Left hindlimb (tissue), 1 donor: ENCODE measurements at places on chromosomes 11 and 22.

DNA sequence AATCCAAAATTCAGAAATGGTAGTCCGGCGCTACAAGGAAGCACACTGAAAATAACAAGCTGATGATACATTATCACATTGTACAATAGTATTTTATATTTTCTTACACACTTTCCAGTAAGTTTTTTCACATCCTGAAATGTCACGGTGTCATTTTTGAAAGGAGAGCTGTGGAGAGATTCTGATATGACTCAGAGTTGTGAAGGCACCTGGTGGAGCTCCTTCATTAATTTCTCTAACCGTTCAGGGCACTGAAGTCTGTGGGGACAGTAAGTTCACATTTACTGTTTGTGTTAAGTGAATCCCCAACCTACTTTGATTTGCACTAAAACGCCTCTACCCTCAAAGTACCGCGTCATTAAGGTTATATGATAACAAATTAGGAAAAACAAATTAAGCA is 13.3 kb downstream of the LDHAL6A start:
- no peak for DNase-seq

GRCh38 chr11:2357246-2357645 is 19.9 kb upstream of the CD81 start:
- no peak for DNase-seq

GRCh38 chr11:7222619-7223018 is 29.1 kb upstream of the SYT9 start:
- no peak for DNase-seq

GRCh38 chr11:21262992-21263391 is 593.6 kb downstream of the NELL1 start:
- DNase-seq, result no peak

GRCh38 chr11:126547691-126548090 is 192.2 kb downstream of the ST3GAL4 start:
- no peak for DNase-seq

DNA sequence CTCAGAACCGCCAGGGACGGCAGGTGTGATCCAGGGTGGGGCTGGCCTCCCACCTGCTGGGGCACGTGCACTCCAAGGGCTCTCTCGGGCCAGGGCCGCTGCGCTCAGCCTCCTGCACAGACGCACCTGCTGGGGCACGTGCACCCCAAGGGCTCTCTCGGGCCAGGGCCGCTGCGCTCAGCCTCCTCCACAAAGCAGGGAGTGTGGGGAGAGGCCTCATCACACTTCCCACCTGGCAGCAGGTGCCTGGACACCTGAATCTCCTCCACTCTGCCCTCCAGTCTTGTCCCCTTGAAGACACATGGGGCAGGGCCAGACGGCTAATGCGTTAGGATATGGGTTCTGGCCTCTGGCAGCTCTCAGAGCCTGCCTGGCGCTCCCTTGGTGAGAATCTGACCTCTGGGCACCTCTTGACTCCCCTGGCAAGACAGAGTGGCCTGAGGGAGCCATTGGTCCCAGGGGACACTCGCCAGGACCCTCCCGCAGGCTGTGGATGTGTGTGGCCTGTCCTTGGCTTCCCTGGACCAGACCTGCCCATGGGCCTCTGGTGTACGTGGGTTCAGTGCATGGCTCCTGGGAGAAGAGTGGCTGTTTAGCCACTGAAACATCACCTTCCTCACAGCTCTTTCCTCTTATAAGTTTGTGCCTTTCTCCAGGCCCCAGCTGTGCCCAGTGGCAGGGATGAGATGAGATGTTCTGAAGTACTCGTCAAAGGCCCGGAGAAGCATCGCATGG is 73.5 kb downstream of the BRD1 start:
- DNase-seq, result no peak

DNA sequence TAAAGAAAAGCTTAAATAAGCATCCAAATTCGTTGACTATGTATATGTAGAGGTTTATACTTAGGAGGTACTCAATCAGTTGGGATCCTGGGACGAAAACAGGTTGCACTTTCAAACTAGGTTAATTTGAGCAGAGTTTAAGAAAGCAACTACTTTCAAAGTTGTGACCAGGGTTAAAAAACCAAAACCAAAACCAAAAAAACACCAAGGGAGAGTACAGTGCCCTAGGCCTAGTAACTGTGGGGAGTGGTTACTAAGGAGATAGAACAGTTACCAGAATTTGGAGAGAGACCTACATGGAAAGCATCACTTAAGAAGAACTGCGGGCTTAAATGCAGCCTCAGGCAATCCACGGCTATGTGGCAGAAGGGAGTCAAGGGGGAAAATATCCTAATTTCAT is 148.3 kb downstream of the JRKL start:
- no peak for DNase-seq

DNA sequence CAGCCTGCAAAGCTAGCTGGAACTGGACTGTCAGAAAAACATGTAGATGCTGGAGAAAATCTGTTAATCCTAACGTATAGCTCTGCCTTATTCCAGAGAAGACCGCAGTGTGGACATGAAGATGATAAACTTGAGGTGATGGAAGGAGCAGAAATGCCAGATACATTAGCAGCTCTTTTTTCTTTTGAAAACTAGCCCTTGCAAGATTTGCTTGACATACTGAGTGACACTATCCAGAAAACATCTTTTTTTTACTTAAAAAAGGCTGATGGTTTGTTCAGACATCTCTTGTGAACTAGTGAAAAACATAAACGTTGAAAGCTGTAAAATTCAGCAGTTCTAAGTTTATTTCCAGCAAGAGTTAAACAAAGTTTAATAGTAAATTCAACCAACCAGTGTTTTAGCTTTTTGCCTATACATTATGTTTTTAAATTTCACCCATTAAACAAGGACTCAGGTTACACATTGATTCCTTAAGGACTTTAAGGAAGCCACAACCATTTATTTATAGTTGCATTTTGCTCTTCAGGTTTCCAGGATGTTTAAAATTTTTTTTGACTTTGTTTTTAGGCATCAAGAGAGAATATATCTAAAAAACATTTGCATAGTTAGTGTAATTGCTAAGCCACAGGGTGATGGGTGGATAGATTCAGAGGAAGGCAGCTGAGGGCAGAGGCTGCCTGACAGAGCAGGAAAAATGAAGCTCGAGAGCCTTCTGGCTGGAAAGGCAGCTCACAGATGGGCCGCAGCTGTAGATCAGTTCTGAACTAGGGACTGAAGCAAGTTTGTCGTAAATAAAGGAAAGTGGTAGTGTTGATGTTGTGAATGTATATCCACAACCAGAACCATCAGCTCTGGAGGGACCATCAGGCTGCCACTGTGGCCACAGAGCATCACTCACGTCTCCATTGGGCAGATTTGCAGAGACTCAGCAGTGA is 9.5 kb downstream of the SNAP29 start:
- DNase-seq, result no peak

DNA sequence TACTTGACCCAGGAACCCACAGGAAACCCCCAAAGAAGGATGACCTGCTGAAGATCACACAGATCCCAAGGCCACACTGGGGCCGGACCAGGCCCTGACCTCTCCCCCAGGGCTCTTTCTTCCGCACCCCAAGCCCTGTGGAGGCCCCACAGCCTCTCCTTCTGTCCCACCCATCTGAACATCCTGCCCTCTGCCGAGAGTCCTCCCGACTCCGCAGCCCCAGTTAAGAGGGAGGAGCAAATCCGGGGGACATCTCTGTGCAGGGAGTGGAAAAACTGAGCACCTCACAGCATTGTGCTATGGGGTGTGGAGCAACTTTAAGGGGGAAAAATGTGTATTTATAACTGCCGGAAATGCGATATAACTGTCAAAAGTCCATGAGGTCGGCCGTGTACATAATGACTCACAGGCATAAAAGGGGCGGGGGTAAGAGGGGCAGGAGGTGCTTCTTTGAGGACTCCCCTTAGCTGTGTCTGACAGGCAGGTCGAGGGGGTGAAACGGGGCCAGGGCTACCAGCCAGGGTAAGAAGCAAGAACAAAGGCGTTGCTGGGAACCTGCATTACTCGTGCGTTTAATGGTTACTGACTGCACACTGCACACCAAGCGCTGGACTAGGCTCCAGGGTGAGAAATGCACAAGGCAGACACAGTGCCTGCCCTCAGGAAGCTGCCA is 57.2 kb downstream of the WNT11 start:
- DNase-seq, result no peak

DNA sequence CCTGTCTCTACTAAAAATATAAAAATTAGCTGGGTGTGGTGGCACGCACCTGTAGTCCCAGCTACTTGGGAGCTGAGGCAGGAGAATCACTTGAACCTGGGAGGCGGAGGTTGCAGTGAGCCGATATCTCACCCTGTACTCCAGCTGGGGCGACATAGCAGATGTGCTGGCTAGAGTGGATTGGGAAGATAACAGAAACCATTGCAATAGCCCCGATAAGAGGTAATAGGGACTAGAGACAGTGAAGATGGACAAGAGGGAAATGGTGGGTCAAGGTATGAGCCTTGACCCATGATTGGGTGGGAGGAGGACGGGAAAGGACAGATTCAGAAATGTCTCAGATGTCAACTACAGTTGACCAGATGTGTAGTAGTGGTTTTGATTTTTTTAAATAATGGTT is 6.1 kb downstream of the SWAP70 start:
- no peak for DNase-seq

DNA sequence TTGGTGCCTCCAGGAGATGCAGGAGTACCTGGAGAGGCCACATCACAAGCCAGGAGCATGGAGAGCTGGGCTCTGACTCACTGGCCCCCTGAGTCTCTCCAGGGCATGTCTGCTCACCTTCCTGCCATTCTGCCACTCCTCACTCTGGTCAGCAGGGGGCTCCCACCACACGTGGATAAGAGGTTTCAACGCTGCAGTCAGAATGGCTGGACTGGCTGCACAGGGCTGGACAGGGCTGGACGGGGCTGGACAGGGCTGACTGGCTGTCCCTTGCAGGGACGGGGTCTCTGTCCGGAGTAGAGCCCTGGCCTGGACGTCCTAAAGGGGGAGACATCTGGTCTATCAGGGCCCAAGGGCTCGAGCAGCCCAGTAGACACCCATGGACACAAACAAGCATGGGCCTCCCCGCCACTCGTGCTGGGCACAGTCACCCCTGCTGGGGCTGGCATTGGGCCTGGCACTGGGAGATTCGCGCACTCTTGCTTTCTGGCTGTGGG is 34.6 kb downstream of the CYTH4 start:
- DNase-seq, result peak; percentile 85

DNA sequence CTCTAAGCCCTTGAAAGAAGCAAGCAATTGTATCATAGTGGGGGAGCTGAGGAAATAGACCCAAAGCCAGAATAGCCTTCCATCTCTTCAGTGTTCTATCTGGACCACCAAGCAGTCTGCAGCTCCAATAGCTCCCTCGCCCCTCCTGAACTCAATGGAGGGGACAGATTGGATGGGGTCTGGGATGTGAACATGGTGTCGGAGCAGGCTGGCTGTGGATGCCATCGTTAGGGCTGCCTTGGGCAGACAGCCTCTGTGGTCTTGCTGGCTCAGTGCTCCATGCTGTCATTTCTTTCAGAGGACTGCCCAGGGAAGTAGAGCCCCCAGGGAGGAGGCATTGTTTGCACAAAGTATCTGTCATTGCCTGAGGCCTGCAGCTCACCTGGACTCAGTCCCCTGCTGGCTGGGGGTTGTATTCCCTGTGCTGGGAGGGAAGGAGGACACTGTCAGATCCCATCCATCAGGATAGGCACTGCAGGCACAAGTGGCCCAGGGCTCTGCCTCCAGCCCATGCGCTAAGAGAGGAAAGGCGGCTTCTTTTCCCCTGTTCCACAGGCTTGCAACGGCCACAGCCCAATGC is 537.7 kb downstream of the BUD13 start:
- no peak for DNase-seq

DNA sequence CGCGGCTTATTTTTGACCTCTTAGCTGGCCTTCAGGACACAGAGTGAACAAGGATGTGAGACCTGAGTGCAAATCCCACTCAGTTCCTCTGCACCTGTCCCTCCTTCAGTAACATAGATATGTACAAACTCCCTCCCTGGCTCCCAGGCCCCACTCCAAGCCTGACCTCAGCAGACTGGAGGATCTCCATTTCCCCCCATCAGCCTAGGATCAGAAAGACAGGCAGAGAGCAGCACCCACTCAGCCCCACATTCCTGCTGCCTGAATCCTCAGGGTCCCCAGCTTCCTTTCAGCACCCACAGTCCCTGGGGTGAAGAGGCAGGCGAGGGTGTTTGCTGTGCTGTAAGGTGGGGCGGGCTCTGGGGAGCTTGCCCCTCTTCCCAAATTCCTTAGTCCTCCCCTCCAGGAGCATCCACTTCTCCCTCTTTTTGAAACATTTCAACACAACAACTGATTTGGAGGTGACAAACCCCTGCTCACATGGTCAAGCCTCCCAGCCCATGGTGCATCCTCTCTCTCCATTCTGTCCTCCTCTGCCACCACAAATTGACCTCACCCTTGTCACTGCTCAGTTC is 151.1 kb downstream of the FEZ1 start:
- no peak for DNase-seq

- DNase-seq, result peak; percentile 96
These were observed 20.3 kb upstream of the WNT7B start for GRCh38 chr22:45997077-45997776.

DNA sequence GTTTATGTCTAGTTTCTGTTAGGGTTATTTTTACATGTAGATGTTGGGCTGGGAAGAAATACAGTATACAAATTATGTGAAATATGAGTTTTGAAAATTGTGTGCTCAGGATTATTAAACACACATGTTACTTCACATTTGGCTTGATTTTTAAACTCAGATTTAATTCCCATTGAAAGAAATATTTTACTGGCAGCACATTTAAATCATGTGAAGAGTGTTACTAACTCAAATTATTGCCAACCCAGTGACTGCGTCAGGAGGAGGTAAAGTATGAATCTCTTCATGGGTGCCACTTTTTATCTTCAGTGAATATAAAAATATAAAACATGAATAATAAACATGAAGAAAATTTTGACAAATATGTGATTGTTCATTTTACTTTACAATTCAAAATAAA is 457.5 kb upstream of the CCDC179 start:
- no peak for DNase-seq

- no peak for DNase-seq
These were observed 34.0 kb upstream of the TRPC6 start for GRCh38 chr11:101617735-101618332.

DNA sequence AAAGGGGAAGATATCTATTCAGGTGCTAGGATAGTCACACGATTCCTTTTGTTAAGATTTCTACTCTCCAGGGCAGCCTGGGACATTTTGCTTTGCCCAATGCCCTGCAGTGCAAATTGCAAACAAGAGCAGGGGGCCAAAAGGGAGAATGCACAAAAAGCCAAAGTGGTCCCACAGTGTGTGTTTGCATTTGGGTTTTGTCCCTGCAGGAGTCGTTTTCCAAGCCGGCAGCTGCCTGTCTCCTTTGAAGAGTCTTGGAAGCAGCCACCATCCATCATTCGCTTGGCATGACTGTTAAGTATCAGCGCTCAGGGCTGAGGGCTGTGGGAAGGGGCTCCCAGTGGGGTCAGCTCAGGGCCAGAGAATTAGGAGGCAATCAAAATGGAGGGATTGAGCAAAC is 184.7 kb downstream of the MIAT start:
- no peak for DNase-seq
